ENCODE measurements at places on chromosomes 3 and 15.

DNA sequence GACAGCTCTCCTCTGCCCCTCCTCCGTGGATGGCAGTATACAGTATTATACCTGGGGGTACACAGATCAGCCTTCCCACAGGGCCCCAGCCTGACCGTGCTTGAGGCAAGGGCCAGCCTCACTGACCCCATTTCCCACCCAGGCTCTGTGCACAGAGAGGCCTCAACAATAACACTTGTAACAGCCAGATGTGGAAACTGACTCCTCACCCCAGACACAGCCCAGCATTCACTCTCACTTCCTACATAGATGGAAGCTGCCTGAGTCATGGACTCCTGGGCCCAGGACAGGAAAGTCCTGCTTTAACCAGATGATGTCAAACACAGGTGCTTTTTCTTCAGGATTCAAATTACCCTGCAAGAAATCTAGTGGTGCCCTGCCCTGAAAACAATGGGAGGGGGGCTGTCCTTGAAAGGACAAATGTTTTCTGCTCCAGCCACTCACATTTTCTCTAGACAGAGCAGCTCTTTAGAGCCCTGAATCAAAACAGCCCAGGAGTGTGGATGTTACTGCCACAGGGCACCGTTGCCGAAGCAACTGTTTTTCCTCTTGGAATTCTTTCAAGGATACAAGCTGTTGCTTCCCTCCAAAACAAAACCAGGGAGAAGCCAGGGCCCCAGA is 16.4 kb downstream of the CCDC12 start:
- DNase-seq: no peak

DNA sequence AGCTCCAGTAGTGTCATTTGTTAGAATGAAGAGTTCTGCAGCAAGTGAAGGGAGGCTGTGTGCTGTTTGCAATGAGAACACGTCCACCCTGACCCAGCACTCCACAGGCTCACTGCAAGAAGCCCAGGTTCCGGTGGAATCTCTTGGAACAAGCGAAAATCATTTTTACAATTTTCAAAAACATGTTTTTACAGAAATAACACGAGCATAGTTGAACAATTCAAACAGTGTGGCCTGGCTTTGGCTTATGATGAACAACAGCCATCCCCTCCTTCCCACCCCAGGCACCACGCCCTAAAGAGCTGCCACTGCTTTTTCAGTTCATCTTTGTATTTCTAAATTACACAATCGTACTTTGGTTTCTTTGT is 59.5 kb upstream of the KY start:
- no peak for DNase-seq

GRCh38 chr15:69577397-69577796 is 124.8 kb downstream of the RPLP1 start:
- DNase-seq: no peak

GRCh38 chr3:150495563-150496168 is 50.6 kb downstream of the SERP1 start:
- DNase-seq: no peak

- no peak for DNase-seq
Observed at GRCh38 chr3:135997554-135998320, 32.2 kb downstream of the PPP2R3A start.

- no peak for DNase-seq
Observed at GRCh38 chr3:9088441-9089353, 125.4 kb upstream of the RAD18 start.

GRCh38 chr15:95300958-95301357 is 1029.5 kb upstream of the NR2F2 start:
- DNase-seq: no peak

DNA sequence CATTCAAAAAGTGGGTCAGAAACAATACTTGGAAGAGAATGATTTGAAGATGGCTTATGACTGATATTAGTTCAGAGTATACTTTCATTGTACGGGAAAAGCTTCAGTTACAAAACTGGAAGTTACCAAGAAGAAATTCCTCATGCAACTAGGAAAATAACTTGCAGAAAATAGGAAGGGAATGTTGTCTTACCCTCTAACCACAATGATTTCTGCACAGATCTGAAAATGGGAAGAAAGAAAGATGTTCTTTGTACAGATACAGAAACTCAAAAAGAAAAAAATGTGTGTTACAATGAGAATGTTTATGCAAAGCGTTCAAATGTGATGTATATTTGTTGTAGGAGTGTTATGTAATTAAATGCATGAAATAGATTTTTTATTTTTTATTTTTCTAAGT is 3.7 kb downstream of the ZNF280D start:
- DNase-seq: no peak

Measured in RWPE2 (cell line).